Activated T-helper 2 cell treated with anti-CD3 and anti-CD28 coated beads, Interferon-gamma antibody, Interleukin-2, Interleukin-4, amounts not matched to agents 10 μg/mL and 5 μg/mL and 100 μg/mL, durations not matched to agents 14 hours and 24 hours and 36 hours (primary cell): ENCODE measurements at places on chromosomes 2 and 18.

GRCh38 chr2:104434318-104434792 is 419.6 kb upstream of the POU3F3 start:
- no peak for DNase-seq

DNA sequence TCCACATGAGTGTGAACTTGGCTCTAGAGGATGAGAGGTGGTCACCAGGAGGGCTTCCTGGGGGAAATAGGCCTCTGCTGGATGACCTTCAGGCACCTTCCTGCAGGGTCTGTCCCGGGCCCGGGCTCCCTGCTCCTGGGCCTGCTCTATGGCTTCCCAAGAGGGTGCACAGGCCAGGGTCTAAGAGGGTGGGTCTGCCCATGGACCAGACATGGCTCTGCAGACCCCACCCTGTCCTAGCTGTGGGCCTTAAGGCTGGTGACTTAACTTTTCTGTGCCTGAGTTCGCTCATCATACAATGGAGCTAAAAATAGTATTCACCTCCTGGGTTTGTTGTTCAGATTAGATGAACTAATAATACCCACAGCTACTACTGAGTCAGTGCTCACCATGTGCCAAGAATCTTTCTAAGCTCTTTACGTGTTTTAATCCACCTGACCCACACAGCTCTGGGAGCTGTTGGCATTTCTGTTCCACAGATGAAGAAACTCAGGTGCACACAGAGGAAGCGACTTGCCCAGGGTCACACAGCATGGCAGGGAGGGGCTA is 14.4 kb downstream of the INHBB start:
- DNase-seq, result no peak

DNA sequence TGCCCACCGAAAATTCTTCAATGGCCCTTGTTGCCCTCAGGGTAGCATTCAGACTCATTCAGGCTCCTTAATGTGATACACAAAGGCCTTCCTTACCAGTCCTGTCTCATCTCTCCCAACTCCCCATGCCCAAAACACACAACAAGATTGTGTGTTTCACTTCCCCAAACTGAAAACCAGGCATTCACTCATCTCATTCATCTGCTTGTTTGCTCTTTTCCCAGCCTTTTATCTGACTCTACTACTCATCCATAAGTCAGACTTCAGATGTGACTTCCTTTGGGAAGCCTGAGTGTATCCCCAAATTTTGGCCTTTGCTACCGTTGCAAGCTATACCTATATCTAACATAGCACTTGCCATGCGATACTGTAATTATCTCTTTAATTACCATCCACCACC is 9.7 kb upstream of the SLC39A10 start:
- no peak for DNase-seq

- DNase-seq, result no peak
These were observed 38.3 kb downstream of the IL1RL2 start for GRCh38 chr2:102224824-102225739.

DNA sequence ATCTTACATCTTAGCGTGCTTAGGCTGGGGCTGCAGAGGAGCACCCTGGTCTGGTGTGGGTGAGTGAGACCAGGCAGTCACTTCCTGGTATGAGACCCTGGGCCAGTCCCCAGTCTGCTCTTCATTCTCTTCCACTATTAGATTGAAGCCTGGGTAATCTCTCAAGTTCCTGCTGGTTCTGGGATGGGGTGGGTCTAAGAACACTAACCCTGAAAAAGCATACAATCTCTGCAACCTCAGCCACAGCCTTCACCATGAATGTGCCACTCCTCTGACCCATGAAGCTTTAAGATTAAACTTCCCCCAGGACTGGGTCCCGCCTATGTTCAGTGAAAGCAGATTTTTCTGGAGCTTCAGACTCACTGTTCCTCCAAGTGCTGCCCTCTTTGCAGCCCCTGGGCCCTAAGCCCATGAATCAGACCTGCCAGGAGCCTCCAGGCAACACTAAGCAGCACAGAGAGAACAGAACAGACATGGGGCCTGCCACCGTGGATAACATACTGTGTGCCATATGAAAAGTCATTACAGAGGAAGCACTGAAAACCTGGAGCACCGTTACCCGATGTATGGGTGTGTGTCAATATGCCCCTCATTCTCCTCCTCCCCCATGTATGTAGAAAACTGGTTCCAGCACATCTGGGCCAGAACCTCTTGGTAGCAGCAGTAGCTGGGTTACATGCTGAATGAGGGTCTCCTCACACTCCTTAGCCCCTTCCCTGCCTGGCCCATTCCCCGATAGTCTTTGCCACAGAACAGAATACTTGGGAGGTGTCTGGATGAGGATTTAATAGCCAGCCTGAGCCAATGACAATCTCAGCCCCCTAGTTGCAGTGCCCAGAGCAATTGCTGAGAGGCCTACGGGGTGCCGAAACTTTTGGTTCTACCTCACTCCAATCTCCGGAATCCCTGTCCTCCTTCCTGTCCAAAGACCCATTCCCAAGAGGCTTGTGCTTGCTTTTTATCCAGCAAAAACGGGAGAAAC is 2.7 kb upstream of the SIX2 start:
- no peak for DNase-seq

DNA sequence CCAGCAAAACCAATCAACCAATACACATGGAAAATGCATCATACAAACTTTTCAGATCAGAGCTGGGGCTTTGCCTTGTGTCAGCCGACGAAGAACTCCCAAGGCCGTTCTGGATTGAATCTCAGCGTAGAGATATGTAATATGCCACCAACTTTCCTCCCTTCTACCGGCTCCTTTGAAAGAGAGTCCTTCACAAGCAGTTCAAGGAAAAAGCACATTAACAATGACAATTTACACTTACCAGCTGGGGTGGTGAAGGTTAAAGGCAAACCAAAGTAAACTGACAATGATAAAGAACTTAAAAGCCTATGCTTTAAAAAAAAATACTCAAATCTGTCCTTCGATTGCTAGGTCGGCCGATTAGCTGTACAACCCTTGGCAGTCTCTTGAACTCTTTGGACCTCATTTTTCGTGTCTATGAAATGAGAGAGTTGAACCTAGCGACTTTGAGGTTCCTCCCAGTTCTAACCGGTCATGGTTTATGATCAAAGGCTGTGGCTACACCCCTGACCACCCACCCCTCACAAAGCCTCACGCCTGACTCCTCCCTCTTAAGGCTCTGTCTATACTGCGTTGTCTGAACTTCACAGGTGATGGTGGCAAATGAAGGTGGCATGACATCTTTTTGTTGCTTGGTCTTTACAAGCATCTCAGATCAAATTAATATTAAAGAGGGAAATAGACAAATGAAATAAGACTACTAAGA is 46.2 kb downstream of the BCL2 start:
- no peak for DNase-seq

GRCh38 chr18:32346671-32347070 is 124.0 kb downstream of the GAREM1 start:
- no peak for DNase-seq

- DNase-seq, result peak; percentile 10
These were observed 193.4 kb downstream of the TDRD15 start for GRCh38 chr2:21317131-21317530.

- DNase-seq, result no peak
These were observed 157.9 kb downstream of the ANKRD44 start for GRCh38 chr2:197152451-197153228.

DNA sequence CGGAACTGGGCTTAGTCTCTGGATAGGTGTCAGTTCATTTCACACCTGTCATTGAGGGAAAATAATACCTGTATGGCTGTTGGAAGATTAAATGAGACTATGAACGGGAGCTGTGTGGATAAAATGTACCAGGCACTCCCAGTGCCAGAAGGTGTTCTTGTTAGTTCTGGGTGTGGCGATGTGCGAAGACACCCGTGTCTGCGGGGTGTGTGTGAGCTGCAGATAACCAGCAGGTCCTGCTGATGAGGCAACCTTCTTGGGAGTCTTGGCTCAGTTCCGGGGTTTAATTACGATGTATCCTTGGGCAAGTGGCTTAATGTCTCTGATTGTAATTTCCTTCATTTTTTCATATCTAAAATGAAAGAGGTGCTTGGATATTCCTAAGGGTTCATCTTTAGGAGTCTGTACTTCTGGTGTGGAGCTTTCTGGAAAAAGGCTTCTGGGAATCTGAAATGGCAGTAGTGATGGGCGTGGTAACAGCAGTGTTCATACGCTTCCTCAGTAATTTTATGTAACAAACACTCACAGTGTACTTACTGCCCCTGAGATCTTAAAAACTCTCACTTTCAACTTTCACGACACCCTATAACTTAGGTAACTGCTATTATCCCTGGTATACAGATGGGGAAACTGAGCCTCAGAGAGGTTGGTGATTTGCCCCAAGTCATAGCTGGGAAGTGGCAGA is 35.0 kb downstream of the NEDD4L start:
- no peak for DNase-seq

GRCh38 chr2:137250401-137250800 is 485.1 kb downstream of the THSD7B start:
- DNase-seq, result no peak

DNA sequence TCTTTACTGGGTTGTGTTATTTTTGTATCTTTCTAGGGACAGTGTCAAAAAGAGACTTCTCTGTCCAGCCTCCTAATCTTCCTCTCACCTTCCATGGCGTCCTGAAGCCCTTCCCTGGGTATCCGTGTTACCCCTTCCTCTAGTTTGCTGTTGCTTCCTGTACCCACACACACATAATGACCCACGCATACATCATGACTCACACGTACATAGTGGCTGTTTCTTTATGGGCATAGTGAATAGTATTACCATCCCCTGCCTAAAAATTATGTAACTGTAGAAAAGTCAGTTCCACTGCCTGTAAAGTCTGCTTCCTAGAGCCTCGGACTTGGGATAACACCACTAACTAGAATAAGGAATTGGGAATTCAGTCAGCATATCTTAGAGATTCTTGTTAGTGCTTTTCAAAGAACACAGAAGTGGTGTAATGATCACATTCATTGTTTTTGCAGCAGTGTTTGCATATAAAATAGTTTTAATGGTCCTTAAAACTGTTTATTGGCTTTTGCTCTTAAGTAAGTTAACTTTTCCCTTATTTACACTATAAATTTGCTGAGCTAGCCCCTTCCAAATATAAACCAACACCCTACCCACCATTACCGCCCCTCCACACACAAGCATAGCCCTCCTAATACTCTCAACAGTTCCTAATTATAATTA is 308.4 kb upstream of the RAB12 start:
- no peak for DNase-seq

- no peak for DNase-seq
These were observed 89.0 kb downstream of the EIPR1 start for GRCh38 chr2:3288470-3289170.

- no peak for DNase-seq
These were observed 114.0 kb upstream of the STON1 start for GRCh38 chr2:48415836-48416515.

DNA sequence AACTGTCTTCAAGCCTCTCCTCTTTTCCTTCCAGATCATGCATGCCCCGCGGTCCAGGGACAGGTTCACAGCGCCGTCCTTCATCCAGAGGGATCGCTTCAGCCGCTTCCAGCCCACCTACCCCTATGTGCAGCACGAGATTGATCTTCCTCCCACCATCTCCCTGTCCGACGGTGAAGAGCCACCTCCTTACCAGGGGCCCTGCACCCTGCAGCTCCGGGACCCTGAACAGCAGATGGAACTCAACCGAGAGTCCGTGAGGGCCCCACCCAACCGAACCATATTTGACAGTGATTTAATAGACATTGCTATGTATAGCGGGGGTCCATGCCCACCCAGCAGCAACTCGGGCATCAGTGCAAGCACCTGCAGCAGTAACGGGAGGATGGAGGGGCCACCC is 81.3 kb downstream of the FAM210A start:
- DNase-seq, result no peak

DNA sequence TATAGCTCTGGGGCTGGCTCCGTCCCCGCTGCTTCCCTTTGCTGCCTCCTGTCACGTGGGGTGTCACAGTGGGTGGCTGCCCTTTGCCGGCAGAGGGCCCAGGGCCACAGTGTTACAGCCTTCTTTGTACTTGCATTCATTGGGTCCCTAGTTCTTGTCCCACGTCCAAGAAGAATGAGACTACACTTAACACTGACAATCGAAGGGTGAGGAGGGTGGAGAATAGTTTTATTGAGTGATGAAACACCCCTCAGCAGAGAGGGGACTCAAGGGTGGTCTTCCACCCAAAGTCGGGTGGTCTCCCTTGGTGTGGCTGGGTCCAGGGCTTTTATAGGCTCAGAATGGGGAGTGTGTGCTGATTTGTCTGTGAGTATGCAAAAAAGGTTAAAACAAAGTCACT is 1.9 kb downstream of the ATG4B start:
- DNase-seq, result no peak

DNA sequence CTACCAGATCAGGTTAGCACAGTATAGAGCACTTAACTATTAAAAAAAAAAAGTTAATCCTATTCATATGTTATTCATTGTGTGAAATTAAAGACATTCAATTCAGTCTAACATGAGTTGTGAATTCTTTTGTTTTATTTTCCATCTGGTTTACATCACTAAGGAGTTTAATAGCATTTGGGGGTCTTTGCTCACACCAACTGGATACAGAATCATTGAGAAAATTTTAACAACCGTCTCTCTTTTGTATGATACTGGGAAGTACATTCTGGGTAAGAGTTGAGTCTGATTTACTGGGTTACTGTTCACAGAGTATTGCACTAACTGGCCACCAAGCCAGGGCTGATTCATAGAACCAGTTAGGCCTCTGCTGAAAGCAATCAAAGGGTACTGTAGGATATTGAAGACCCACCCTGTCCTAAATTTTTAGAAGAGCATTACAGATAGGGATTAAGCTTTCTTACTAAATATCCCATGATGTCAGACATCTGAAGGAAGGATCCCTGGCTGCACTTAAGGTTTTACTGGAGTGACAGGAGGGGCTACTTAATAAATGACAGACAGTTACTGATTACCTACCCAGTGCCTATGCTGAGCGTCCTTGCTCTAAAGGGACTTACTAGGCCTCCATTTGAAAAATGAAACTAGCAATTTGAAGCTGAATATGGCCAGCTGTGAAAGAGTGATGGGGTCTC is 387.9 kb downstream of the SETBP1 start:
- no peak for DNase-seq

DNA sequence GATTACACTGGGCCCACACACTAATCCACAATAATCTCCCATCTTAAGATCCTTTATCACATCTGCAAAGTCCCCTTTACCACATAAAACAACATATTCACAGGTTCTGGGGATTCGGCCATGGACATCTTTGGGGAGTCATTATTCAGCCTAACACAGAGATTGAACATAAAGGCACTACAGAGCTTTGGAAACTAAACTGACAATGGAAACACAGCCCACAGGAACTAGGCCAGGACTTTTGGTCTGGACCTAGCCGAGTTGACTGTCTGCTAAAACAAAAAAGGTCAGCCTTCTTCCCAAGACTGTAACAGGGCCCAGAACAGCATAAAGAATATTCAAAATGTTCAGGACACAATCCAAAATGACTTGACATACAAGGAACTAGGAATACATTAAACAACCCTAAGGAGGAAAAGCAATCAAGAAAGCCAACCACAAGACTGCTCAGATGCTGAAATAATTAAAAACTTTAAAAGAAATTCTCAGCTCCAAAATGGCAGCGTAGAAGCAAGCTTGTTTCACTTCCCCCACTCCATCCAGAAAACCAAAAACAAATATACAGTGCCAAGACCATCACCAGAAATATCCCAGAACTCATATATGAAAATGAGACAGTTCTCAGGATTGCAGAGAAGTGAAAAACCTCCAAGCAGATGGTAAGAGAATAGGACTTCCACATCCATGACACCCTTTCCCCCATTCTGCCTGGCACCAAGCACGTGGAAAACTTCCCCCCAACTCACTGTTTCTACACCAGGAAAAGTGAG is 207.8 kb downstream of the ATAD2B start:
- DNase-seq, result no peak
